ENCODE measurements at places on chromosomes 5 and 9. TPM values are rescaled to one million over a fixed set of nuclear protein-coding genes. Genes with fewer than 3 reads are reported as not detected.

- DNase-seq = no peak
These were observed 134.0 kb downstream of the FOXD1 start for GRCh38 chr5:73314395-73315257.

GRCh38 chr5:159781626-159782157, 134.6 kb upstream of the ADRA1B start:
- no peak for DNase-seq

DNA sequence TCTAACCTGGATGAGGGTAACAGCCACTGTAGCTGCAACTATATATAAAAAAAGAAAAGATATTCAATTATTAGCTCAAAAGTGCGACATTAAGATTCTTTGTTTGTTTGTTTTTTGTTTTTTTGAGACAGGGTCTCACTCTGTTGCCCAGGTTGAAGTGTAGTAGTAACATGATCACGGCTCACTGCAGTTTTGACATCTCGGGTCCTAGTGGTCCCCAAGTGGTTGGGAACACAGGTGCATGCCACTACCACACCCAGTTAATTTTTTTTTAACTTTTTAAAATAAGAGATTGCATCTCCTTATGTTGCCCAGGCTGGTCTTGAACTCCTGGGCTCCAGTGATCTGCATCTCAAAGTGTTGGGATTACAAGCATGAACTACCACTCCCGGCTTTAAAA, 61.8 kb downstream of the MEF2C start:
- DNase-seq = no peak

DNA sequence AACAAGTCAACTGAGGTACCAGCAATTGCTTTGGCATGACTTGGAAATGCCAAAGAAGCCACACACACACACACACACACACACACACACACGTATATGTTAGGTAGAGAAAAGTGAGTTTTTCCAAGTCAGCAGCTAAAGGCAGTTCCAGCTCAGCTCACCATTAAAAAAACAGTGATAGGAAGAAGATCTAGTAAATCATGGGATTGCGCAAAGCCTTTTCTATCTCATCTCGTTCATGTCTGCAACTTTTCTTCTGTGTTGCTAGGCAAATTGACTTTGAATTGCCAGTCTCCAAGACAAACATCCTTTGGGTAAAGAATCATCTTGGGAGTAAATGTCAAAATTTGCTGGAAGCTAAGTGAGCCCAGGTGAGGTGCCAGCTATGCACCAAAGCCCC, 500.1 kb downstream of the ENC1 start:
- DNase-seq = no peak

GRCh38 chr5:151068433-151069197, 12.2 kb downstream of the TNIP1 start:
- DNase-seq = peak; percentile 42

DNA sequence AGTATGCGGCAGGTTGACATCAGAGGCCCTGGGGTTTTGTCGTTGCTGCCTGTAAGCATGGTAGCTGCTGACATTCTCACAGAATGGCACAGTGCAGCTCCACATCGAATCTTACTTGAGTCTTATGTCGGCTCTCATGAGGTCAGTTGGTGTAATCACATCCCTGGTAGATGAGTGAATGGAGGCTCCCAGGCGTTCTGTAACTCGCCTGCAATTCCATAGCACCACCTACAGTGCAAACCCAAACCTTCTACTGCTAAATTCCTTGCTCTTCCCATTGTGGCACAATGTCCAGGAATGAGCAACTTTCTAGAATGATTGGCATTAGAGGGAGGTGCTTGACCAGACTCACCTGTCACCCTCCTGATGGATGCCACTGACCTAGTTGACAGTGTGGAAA, 578.4 kb downstream of the CCDC171 start:
- DNase-seq = no peak

DNA sequence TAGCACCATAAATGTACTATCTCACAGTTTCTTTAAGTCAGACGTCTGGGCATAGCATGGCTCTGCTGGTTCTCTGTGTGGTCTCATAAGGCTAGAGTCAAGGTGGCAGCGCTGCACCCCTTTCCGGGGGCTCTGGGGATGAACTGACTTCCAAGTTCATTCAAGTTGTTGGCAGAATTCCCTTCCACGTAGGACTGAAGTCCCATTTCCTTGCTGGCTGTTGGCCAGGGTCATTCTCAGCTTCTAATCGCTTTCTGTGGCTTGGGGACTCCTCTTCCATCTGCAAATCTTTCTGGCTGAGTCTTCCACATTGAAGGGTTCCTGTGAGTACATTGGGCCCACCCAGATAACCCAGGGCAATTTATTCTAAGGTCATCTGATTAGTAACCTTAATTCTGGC, 211.0 kb downstream of the AGTPBP1 start:
- DNase-seq = no peak

GRCh38 chr9:68953771-68954170, 60.1 kb downstream of the PRKACG start:
- no peak for DNase-seq

- DNase-seq = no peak
These were observed 49.1 kb upstream of the GADD45G start for GRCh38 chr9:89555451-89556375.

DNA sequence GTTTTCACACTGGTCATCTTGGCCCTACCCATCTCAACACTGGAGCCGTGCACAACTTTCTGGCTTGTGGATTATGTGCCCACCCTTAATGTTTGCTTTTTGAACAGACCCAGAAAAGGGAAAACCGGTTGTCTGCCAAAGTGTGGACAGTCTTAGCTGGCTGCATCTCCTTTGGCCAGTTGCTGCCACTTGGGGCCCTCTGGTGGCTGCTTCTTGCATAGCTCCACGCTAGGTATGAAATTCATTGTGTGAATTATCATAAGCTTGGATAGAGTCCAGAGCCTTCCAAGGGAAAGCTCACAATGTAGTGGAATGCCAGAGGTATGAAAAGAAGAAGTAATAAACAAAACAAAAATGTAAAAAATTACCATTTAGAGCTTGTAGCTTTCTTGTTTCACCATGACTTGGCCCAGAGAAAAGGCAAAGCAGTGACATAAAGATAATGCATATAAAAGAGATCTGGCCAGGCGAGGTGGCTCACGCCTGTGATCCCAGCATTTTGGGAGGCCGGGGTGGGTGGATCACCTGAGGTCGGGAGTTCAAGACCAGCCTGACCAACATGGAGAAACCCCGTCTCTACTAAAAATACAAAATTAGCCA, 12.5 kb upstream of the SLC36A3 start:
- peak; percentile 59 for DNase-seq

DNA sequence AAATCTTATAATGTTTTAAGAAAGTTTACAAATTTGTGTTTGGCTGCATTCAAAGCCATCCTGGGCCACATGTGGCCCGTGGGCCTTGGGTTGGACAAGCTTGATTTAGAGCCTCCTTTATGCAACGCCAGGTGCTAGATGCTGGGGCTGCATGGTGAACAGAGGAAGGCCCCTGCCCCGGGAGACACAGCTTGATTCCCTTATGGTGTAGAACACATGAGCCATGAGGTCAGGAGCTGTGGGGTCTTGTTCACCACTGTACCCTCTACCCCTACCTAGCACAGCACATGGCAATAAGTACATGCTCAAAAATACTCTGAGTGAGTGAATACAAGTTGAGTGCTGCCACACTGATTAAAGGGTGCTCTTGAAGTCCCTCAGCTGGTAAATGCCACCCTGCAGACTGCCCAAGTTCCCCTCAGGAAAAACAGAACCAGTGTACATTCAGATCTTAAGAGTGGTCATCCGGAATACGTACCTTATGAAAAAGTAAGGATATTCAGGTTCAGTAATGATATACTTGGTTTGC, 71.9 kb downstream of the ARRDC3 start:
- no peak for DNase-seq

GRCh38 chr5:164335837-164336236, 830.4 kb downstream of the MAT2B start:
- no peak for DNase-seq

GRCh38 chr5:124536333-124536732, 210.1 kb downstream of the ZNF608 start:
- DNase-seq = no peak

The PIP5K1B gene
- 51.2 TPM for total RNA-seq

The FGF18 gene
- total RNA-seq = 7.1 TPM

The SCGB3A2 gene
- not detected for total RNA-seq

The CDKN2B-AS1 gene
- 0.80 TPM for total RNA-seq

The QRFP gene
- not detected for total RNA-seq

The INSL4 gene
- total RNA-seq = not detected

The KCNV2 gene
- total RNA-seq = not detected
